ENCODE measurements at places on chromosomes 7 and 10.

GRCh38 chr10:101691081-101691480, 3.9 kb downstream of the FBXW4 start:
- no peak for DNase-seq

DNA sequence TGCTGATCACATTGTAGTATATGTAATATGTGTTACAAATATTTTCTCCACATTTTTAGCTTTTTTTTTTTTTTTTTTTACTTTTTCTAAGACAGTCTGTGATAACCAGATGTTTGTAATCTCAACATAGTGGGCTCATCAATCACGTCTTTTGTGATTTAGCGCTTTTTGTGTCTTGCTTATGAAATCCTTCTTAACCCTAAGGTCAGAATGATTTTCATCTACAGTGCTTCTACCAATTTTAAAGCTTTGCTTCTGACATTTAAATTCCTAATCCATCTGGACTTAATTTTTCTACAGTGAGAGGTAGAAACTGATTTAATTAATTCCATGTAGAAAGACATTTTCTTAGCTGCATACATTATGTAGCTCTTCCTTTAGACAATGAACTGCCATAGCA, 626.4 kb downstream of the TNS3 start:
- DNase-seq, result no peak

- DNase-seq, result no peak
Observed at GRCh38 chr7:42097752-42098151, 139.3 kb downstream of the GLI3 start.

DNA sequence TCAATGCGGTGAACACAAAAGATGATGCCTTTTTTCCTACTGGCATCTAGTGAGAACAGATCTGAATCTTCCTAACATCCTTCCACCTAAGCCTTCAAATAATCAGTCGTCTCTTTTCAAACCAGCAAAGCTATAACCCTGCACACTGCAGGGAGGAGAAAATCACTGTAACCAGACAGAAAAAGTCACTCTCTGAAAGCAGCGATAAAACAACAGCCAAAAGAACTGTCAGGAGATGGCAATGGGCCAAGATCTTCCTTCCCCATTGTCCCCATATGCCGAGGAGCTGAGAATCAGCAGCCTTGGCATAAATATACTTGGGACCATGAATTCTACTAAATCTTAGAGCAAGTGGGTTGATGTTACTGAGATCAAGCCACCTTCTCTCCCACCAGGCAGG, 13.1 kb downstream of the FZD9 start:
- DNase-seq, result no peak

Data from retina (tissue), 1 donor.